Left cardiac atrium (tissue), 4 donors: ENCODE measurements at places on chromosomes 11 and 22.
A peak's percentile ranks its signal among the peaks of the same experiment; 100 is the strongest.

GRCh38 chr22:26286091-26286820 lies 117.0 kb downstream of the SEZ6L start:
- no peak for DNase-seq

- DNase-seq: no peak
These were observed 254.8 kb downstream of the GUCY1A2 start for GRCh38 chr11:106763501-106763900.

DNA sequence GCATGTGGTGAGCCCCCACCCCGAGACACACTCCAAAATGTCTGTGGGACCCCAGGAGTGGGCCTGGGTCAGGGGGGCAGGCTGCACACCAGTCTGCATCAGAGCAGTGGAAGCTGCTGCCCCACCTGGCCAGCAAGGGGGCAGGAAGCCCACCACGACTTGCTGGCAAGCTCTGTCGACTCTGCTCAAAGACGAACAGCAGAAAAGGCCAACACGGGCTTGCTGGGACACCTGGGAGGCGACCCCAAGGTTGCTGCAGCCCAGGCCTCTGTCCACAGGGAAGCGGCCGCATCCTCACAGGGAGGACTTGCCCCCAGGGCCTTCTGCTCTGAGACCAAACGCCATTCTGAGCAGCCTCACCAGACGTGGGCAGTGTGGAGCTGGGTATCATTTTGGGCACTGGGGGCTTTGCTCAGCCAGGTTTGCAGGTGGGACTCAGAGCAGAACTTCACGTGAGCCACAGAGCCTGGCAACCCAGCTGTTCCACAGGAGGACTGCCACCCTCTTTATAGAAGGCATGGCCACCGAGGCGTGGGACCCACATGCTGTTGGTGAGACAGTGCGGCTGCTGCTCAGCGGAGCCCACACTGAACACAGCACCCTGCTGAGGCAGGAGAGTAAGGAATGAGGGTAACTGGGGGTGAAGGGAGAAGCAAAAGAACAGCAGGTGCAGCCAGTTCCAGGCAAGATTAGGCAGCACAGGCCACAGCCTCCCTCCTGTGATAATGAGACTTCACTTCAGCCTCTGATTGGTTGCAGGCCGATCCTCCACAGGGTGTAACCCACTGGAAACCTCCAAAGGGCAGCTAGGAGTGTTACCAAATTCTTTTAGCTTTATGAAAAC lies 11.0 kb downstream of the IL17REL start:
- DNase-seq: no peak

- no peak for DNase-seq
These were observed 3.9 kb downstream of the FERMT3 start for GRCh38 chr11:64210301-64211020.

DNA sequence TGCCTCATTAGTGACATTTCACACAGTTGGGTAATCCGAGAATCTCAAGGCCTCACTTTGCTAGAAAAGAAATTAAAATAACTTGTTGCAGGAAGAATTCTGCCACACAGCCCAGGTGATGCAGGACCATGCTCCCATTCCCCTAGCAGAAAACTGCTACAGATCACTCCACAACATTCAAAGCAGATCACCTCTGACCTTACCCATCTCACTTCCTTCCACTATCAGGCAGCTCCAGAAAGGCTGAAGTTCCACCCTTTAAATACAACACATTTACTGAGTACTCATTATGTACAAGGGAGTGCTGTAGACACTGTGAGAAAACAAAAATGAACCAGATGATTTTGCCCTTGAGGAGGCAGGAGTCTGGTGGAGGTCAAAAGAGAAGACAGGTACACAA lies 231.0 kb downstream of the TTC28 start:
- DNase-seq: no peak

GRCh38 chr11:44738791-44739190 lies 12.0 kb downstream of the TSPAN18 start:
- no peak for DNase-seq

GRCh38 chr22:22710719-22711531 lies 66.5 kb downstream of the GGTLC2 start:
- peak; percentile 53 for DNase-seq

GRCh38 chr11:129917231-129917630 lies 21.9 kb upstream of the NFRKB start:
- no peak for DNase-seq

DNA sequence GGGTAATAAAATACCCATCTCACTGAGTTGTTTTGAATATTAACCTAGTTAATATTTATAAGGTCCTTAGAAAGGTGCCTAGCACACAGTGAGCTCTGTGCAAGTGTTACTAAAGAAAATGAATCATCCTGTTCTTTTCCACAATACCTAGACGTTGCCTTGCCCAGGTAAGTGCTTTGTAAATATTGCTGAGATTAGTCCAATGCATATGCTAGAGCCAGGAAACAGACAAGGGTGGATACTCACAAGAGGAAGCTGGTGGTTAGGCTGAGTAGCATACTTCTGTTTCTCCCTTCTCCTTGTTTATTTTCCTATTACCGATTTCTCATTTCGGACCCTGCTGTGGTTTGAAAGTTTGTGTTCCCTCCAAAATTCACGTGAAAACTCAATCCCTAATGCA lies 58.1 kb upstream of the BARX2 start:
- DNase-seq: no peak

DNA sequence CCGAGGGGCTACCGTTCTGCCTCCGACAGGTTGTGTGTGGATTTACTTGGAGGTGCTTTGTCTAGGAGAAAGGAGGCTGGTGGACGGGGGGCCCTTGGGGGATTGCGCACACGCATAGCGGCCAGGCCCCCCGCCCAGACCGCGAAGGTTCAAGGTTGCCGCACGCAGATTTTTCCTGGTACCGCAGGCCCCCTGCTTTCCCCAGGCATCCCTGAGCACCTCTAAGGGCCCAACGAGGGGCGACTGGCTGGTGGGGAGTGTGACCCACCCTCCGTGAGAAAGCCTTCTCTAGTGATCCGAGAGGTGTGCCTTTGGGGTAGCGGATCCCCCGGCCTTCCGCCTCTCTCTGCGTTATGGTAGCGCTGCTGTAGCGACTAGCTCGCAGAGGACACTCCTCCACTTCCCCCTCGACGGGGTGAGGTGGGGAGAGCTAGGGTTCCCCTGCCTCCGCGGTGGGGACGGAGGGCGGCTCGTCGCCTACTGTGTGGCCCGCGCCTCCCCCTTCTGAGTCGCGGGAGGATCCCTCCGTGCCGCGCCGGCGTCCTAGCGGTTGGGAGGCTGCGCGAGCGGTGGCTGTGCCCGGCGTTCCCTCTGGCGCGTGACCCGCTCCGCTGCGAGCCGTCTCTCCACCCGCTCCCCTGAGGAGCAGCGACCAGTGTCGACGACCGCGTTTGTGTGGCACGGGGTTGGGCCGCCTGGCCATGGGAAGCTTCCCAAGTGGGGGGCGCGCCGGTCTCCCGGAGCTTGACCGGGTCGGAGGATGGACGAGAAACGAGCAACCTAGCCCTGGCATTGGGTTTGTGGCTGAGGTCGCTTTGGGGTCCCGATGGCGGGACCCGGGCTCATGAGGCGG lies 3900.0 kb upstream of the OR11H1 start:
- no peak for DNase-seq
